ENCODE measurements at places on chromosomes 12 and 14.
A peak's percentile ranks its signal among the peaks of the same experiment; 100 is the strongest.

- H3K27me3 ChIP-seq, result no peaks in the 10 kb centered on the region
- H3K4me1 ChIP-seq, result no peaks in the 10 kb centered on the region
- H3K27ac ChIP-seq, result no peak overlapping the region
- no peaks in the 10 kb centered on the region for H3K36me3 ChIP-seq
- no peak for DNase-seq
- no peak overlapping the region for H3K4me3 ChIP-seq
Measured at GRCh38 chr12:92995258-92995903, 66.3 kb upstream of the EEA1 start.

DNA sequence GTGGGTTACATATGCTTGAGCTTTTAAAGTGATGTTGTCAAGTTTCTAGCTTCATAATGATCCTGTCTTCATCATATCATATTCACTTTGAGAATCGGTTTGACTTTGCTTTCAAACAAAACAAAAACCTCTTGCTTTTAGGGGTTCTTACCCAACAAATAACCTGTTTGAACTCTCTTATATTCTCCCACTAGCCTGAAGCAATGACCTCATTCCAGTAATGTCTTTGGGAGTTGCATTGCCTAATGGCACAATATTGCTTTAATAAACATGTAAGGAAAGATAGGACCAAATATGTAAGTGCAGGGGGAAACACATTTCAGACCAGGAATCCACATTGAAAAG lies 27.7 kb downstream of the WBP11 start:
- H3K27me3 ChIP-seq, result no peaks in the 10 kb centered on the region
- DNase-seq, result no peak
- peak overlapping the region; percentile 90 for H3K4me3 ChIP-seq
- H3K36me3 ChIP-seq, result no peaks in the 10 kb centered on the region
- peak overlapping the region; percentile 99 for H3K27ac ChIP-seq
- H3K4me1 ChIP-seq, result peaks cover 33% of the 10 kb centered on the region

DNA sequence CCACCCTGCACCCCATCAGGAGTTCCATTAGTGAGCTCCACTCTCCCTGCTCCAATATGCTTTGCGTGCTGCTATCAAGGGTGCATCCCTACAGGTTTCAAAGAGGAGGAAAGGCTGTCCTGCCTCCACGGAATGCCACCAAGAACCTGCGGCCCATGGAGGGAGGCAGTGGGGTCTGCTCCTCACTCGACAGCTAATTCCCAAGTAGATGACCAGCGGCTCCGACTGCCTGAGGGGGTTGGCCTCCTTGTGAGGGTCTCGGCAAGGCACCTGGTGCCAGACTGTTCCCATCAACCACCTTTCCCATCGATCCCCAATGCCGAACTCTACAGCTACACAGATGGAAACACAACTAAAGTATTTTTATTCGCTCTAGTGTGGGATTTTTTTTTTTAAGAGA lies 36.0 kb downstream of the AMN start:
- no peaks in the 10 kb centered on the region for H3K4me1 ChIP-seq
- H3K27me3 ChIP-seq, result no peaks in the 10 kb centered on the region
- no peak overlapping the region for H3K4me3 ChIP-seq

- H3K36me3 ChIP-seq, result no peaks in the 10 kb centered on the region
- no peak overlapping the region for H3K27ac ChIP-seq
- H3K4me1 ChIP-seq, result peaks cover 24% of the 10 kb centered on the region
- no peak for DNase-seq
Measured at GRCh38 chr12:124277394-124278241, 17.3 kb upstream of the RFLNA start.

DNA sequence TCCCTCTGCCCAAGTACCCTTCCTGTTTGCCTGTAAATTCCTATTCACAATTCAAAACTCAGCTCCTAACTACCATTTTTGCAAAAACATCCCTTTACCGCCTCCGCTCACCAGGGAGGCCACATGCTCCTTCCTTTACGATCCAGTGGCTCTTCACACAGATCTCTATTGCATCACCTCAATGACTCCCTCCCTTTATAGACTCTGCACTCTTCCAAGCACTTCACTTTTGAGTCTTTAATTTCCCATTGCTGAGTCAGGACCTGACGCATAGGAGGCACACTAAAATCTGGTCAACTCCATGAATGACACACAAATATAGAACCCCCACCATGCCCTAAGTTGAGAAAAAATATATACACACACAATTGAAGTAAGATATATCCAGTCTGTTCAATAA lies 45.9 kb downstream of the PPP1R13B start:
- no peak overlapping the region for H3K4me3 ChIP-seq
- peaks cover 2% of the 10 kb centered on the region for H3K36me3 ChIP-seq
- H3K27ac ChIP-seq, result peak overlapping the region; percentile 24
- H3K4me1 ChIP-seq, result peaks cover 15% of the 10 kb centered on the region
- DNase-seq, result no peak

All from suprapubic skin (tissue), 4 donors.